ENCODE measurements at places on chromosomes 7 and 10.

- no peak for DNase-seq
- H3K36me3 ChIP-seq: no peaks in the 10 kb centered on the region
- H3K27me3 ChIP-seq: no peaks in the 10 kb centered on the region
Measured at GRCh38 chr7:148962823-148963582, 65.3 kb downstream of the PDIA4 start.

- H3K27me3 ChIP-seq: no peaks in the 10 kb centered on the region
- H3K36me3 ChIP-seq: no peaks in the 10 kb centered on the region
- no peaks in the 10 kb centered on the region for H3K4me1 ChIP-seq
- no peak overlapping the region for H3K27ac ChIP-seq
- no peak for DNase-seq
- no peak overlapping the region for H3K4me3 ChIP-seq
Measured at GRCh38 chr10:91250341-91250740, 29.9 kb downstream of the PCGF5 start.

- peak overlapping the region; percentile 51 for H3K4me3 ChIP-seq
- H3K4me1 ChIP-seq: peaks cover 4% of the 10 kb centered on the region
- peak overlapping the region; percentile 66 for H3K27ac ChIP-seq
- no peaks in the 10 kb centered on the region for H3K27me3 ChIP-seq
Measured at GRCh38 chr7:101231644-101232043, 6.0 kb downstream of the CLDN15 start.

GRCh38 chr7:143455942-143456341 is 12.7 kb downstream of the TAS2R60 start:
- H3K27ac ChIP-seq: no peak overlapping the region
- no peak overlapping the region for H3K4me3 ChIP-seq
- H3K27me3 ChIP-seq: no peaks in the 10 kb centered on the region
- H3K36me3 ChIP-seq: no peaks in the 10 kb centered on the region
- DNase-seq: no peak

- no peaks in the 10 kb centered on the region for H3K36me3 ChIP-seq
- H3K4me3 ChIP-seq: no peak overlapping the region
- no peak overlapping the region for H3K27ac ChIP-seq
- no peaks in the 10 kb centered on the region for H3K4me1 ChIP-seq
- no peak for DNase-seq
Measured at GRCh38 chr10:78925800-78926319, 142.9 kb upstream of the ZMIZ1 start.

DNA sequence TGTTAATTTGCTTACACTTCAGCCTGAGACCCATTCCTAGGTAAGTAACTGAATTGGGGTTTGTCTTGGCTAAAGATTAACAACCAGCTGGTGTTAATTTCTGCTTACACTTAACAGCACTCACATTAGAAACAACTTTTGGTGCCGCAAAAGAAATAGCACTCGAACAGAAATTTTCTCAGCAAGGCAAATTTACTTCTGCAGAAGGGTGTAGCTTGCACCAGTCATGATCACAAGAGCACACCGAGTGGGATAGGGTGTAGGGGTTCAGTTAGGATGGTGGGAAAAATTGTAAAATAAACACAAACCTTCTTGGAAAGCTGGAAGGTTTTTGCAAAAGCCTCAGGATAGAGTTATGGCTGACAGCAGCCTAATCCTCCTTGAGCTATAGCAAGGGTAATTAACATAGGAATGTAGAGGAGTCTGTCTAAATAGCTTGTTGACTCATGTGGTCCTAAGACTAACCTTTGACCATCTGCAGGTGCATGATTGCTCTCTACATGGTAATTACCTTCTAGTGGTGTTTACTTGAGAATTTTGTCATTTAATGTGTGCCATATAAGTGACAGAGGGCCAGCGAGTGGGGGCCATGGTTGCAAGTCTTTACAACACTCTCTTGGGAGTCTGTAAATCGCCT is 67.8 kb upstream of the CDK13 start:
- no peaks in the 10 kb centered on the region for H3K4me1 ChIP-seq
- no peak overlapping the region for H3K27ac ChIP-seq
- DNase-seq: no peak
- no peaks in the 10 kb centered on the region for H3K27me3 ChIP-seq
- H3K4me3 ChIP-seq: no peak overlapping the region

- no peaks in the 10 kb centered on the region for H3K27me3 ChIP-seq
- no peak overlapping the region for H3K4me3 ChIP-seq
- no peak overlapping the region for H3K27ac ChIP-seq
- no peak for DNase-seq
Measured at GRCh38 chr10:91251430-91252056, 31.1 kb downstream of the PCGF5 start.

- H3K4me3 ChIP-seq: no peak overlapping the region
- no peak for DNase-seq
- H3K4me1 ChIP-seq: peaks cover 8% of the 10 kb centered on the region
- H3K27me3 ChIP-seq: no peaks in the 10 kb centered on the region
- H3K36me3 ChIP-seq: no peaks in the 10 kb centered on the region
- peak overlapping the region; percentile 69 for H3K27ac ChIP-seq
Measured at GRCh38 chr10:3886191-3886590, 101.2 kb upstream of the KLF6 start.

- no peaks in the 10 kb centered on the region for H3K36me3 ChIP-seq
- no peak overlapping the region for H3K4me3 ChIP-seq
- no peaks in the 10 kb centered on the region for H3K4me1 ChIP-seq
- H3K27ac ChIP-seq: no peak overlapping the region
Measured at GRCh38 chr10:47146572-47146971, 153.4 kb upstream of the GDF10 start.

DNA sequence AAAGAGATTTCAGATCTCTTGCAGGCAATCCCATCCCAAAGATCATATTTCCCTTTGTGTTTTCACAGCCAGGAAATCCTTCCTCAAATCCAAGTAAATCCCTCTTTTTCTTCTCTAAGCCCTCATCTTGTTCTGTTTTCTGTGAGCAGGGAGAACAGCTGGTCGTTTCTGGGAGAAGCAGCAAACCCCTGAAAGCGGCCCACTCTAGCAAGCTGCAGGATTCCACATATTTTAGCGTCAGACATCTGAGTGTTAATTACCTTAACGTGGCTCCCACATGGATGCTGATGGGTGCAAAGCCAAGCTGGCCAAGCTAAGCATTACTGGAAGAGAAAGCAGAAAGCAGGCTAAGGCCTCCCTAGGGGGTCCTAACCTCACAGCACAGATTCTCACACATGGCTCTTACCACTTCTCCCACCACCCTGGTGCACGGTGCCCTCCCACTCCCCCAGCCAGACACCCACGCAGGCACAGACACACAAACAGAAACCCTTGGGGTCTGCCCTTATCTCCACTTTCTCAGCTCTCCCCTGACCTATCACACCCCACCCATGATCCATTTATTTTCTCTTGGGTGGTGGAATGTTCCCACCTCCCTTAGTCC is 551.0 kb upstream of the AUTS2 start:
- H3K36me3 ChIP-seq: no peaks in the 10 kb centered on the region
- H3K27me3 ChIP-seq: no peaks in the 10 kb centered on the region
- DNase-seq: no peak
- no peaks in the 10 kb centered on the region for H3K4me1 ChIP-seq
- H3K4me3 ChIP-seq: no peak overlapping the region
- no peak overlapping the region for H3K27ac ChIP-seq

- no peak overlapping the region for H3K4me3 ChIP-seq
- no peaks in the 10 kb centered on the region for H3K27me3 ChIP-seq
- no peak for DNase-seq
- no peaks in the 10 kb centered on the region for H3K4me1 ChIP-seq
- no peak overlapping the region for H3K27ac ChIP-seq
Measured at GRCh38 chr7:133613250-133613790, 360.4 kb downstream of the EXOC4 start.

Data from pancreas (tissue), 10 donors.